MCF 10A (cell line): ENCODE measurements at places on chromosomes 5 and 9. TPM values are rescaled to one million over a fixed set of nuclear protein-coding genes. Genes with fewer than 3 reads are reported as not detected.

Gene SIGMAR1
- 82.1 and 99.8 TPM in 2 replicates for total RNA-seq

GRCh38 chr9:133035669-133036068, 4.9 kb downstream of the GTF3C5 start:
- H3K27me3 ChIP-seq = no peaks in the 10 kb centered on the region
- no peak overlapping the region for H3K4me3 ChIP-seq
- H3K4me1 ChIP-seq = peaks cover 29% of the 10 kb centered on the region
- peak; percentile 33 for DNase-seq
- H3K36me3 ChIP-seq = peaks cover 7% of the 10 kb centered on the region

- DNase-seq = peak; percentile 80
- H3K27me3 ChIP-seq = no peaks in the 10 kb centered on the region
- peak within 1 kb of the TSS; percentile 94 for H3K4me3 ChIP-seq
- H3K4me1 ChIP-seq = peaks cover 19% of the 10 kb centered on the region
Observed at GRCh38 chr9:112332977-112333638, at the start of gene PTBP3. PTBP3 (minus strand) TSS chr9:112333619; CDS start chr9:112297865, 35,754 bp downstream.

DNA sequence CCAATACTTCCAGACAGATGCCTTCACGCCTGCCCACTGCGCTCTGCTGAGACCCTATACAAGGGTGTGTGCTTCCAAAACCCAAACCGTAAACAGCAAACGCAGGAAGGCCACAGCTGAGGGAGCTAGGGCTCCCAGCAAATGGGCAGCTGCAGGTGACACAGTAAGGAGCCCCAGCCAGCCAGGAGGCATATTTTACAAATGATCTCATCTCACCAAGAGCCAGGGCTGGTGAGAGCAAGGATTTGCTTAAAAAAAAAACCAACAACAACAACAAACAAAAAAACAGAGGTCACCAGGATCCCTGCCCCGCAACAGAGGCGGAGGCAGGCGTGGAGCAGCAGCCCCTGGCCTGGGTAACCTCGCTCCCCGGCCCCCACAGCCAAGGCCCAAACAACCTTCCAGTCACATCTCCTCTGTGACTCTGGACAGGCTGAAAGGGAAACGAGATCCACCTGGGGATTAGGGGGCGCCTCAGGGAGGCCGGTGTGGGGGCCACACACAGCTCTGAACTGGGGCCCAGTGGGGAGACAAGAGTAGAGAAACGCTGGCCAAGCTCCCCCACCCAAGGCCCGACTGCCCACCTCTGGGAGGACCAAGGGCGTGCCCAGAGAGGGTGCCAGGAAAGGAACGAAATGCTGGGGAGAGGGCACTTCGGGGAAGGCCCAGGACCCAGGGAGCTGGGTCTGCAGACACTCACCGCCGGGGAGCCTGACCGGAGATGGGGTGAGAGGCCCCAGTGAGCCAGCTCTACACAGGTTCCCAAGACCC, 3.3 kb downstream of the NACC2 start:
- no peak for DNase-seq
- no peaks in the 10 kb centered on the region for H3K27me3 ChIP-seq
- H3K4me1 ChIP-seq = peaks cover 25% of the 10 kb centered on the region
- peaks cover 15% of the 10 kb centered on the region for H3K36me3 ChIP-seq
- H3K4me3 ChIP-seq = no peak overlapping the region
- peak overlapping the region; percentile 54 for H3K27ac ChIP-seq
